Heart left ventricle (tissue), 16 donors: ENCODE measurements at places on chromosomes 1 and 21. TPM values are rescaled to one million over a fixed set of nuclear protein-coding genes. Genes with fewer than 3 reads are reported as not detected.

DNA sequence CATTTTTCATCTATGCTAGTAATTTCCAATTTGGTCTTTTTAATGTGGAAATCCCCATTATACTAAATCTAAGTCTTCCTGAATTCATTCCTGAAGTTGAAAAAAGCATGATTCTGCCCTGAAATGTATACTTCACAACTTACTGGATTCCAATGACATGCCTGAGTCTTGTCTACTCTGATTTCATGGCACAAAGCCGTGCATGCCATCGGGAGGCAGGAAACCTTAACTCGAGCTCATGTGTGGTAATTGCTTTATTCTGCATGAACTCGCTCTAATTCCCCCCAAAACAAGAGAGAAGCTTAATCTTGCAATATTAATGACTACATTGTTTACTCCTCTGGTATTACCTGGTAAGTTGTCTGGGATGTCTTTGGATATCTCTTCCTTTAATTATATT is 39.6 kb upstream of the PBX1 start:
- no peak for DNase-seq

- DNase-seq: no peak
Measured at GRCh38 chr1:92843429-92844352, 11.9 kb downstream of the RPL5 start.

The CRP gene
- not detected for total RNA-seq

DNA sequence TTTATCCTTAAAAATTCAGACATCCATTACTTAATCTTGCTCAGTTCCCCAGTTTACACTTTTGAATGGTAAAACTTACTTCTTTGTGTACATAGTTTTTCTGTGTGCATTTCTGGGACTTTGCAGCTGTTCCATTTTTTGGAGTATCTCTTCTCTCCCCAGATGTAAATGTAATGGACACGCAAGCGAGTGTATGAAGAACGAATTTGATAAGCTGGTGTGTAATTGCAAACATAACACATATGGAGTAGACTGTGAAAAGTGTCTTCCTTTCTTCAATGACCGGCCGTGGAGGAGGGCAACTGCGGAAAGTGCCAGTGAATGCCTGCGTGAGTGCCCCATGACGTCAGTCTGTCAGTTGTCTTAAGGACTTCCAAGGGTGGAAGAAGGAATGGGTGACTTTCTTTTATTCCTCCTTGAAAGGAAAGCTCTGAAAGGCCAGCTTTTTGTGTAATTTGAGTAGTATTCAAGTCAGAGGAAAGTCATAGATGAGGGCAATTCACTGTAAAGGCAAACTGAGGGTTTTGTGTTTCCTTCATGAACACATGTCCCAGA is 75.7 kb upstream of the LAMC2 start:
- no peak for DNase-seq

GRCh38 chr1:84781946-84782771 is 91.9 kb upstream of the SSX2IP start:
- DNase-seq: peak; percentile 75

The LCA5L gene
- total RNA-seq: not detected

The FAM3B gene
- not detected for total RNA-seq

DNA sequence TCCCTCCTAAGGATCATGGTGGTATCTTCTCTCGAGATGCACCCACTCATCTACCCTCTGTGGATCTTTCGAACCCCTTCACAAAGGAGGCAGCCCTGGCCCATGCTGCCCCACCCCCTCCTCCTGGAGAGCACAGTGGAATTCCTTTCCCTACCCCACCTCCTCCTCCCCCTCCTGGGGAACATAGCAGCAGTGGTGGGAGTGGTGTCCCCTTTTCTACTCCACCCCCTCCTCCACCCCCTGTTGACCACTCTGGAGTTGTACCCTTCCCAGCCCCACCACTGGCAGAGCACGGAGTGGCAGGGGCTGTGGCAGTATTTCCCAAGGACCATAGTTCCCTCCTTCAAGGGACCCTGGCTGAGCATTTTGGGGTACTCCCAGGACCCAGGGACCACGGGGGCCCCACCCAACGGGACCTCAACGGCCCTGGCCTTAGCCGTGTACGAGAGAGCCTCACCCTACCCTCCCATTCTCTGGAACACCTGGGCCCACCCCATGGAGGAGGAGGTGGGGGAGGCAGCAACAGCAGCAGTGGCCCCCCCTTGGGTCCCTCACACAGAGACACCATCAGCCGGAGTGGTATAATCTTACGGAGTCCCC is 14.5 kb upstream of the TARS2 start:
- no peak for DNase-seq

- no peak for DNase-seq
Measured at GRCh38 chr1:5979536-5980313, 12.5 kb downstream of the NPHP4 start.

DNA sequence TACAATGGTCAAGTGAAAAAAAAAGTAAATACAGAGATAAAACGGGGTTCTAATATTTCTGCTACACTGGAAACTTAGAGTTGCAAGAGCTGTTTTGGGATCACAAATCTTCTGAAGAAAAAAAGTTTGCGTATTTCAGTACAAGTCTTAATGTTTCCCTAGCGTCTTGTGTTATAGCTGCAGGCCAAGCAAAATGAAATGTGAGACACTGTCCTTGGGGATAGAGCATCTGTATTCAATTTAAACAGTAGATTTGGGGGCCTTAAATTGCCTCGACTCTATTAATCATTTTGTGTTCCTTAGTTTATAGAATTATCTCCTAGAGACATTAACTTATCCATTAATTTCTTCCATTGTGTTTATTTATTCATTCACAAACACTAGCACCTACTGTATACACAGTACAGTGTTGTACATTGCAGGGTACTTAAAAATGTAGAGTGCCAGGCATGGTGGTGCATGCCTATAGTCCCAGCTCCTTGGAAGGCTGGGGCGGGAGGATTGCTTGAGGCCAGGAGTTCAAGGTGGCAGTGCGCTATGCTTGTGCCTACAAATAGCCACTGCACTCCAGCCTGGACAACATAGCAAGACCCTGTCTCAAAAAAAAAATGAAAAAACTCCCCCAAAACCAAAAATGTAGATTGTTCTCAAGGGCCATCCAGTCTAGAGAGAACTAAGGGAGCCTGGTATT is 7.9 kb downstream of the DISC1 start:
- no peak for DNase-seq

The LAD1 gene
- 6.4 TPM for total RNA-seq

The OR2T2 gene
- total RNA-seq: not detected

- DNase-seq: no peak
Measured at GRCh38 chr1:220787069-220787619, 431 bp downstream of the MTARC1 start.
